ENCODE measurements at places on chromosomes 12 and 14. TPM values are rescaled to one million over a fixed set of nuclear protein-coding genes. Genes with fewer than 3 reads are reported as not detected.

CD69 gene
- not detected for total RNA-seq

KLRB1 gene
- not detected for total RNA-seq

RTL1 gene
- total RNA-seq, result 0.04 TPM

DNA sequence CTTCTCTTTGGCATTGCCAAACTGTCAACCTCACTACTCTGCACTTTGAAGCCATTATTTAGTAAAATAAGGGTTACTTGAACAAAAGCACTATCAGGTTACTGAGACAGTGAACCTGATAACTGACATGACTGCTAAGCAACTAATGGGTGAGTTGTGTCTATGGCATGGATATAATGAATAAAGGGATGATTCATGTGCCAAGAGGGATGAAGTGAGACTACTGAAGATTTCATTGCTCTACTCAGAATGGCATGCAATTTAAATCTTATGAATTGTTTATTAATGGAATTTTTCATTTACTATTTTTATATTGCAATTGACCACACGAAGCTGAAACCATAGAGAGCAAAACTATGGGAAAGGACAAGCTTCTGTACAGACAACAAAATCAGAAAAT, 74.4 kb downstream of the CEP128 start:
- H3K36me3 ChIP-seq, result no peaks in the 10 kb centered on the region
- no peak overlapping the region for H3K27ac ChIP-seq
- H3K27me3 ChIP-seq, result no peaks in the 10 kb centered on the region
- DNase-seq, result no peak

DNA sequence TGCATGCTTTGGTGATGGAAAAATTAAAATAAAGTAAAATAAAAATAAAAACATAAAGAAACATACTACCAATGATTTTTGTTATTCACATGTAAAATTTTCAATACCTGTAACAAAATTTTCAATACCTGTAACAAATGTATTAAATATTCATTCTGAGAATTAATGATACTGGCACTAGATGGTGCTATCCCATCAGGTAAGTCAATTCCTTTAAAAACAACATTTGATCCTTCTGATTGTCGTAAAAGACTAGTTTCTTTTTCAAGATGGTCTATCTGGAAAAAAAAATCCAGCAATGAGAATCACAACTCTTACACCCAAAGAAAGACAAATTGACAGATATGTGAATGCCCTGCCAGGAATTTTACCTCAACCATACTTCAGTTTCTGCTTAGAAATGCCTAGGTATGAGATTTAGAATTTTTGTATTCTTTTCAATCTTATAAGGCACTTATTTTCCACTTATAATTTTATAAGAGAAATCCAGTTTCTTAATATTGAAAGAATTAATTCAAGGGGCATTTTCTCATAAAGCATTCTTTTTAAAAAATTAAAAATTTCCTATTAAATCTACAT, 30.7 kb downstream of the CEP290 start:
- peaks cover 7% of the 10 kb centered on the region for H3K4me1 ChIP-seq
- no peak overlapping the region for H3K4me3 ChIP-seq
- peak; percentile 24 for DNase-seq

- no peaks in the 10 kb centered on the region for H3K4me1 ChIP-seq
- H3K4me3 ChIP-seq, result no peak overlapping the region
- no peak overlapping the region for H3K27ac ChIP-seq
- no peaks in the 10 kb centered on the region for H3K36me3 ChIP-seq
These were observed 19.6 kb downstream of the NOC4L start for GRCh38 chr12:132163911-132164288.

DNA sequence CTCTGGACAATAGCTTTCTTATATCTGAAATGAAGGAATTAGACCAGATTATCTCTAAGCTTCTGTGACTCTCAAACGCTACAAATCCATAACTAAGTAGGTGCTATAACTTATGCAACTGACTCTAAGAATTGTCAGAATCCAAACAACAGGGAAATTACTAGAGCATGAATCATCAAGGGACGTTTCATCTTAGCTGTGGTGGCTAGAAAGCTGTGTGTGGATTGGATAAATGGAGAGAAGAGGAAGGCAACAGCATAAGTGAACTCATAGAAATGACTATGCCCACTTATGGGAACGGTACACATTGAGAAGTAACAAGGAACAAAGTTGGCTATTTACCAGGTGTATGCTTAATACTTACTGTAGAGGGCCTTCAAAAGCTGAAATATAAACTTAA, 96.0 kb upstream of the NEDD1 start:
- H3K4me1 ChIP-seq, result no peaks in the 10 kb centered on the region
- peak; percentile 46 for DNase-seq
- no peak overlapping the region for H3K4me3 ChIP-seq
- H3K27me3 ChIP-seq, result no peaks in the 10 kb centered on the region

DNA sequence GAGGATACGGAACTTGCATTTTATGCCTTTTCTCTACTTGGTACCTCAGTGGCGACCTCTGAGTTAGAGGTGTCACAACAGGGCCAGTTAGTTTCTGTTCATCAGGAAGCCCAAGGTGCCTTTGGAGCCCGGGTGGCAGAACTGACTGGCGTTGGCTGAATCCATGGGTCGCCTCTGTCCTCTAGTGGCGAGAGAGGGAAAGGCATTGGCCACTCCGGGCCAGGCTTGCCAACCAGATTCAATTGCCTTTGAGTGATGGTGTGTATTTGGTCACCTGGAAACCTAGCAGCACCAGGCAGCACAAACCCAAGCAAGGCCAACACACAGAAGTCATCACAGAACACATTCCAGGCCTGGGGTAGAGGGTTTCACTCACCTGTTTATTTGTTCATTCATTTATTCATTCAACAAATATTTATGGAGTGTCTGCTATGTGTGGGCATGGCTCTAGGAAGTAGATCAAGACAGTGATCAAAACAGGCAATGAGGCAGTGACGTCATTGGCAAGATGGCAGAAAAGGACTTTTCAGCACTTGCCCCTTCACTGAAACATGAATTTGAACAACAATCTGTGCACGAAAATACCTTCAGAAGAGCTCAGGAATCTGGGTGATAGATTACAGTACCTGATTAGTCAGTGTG, 40.5 kb upstream of the KCNA5 start:
- no peak overlapping the region for H3K27ac ChIP-seq
- no peaks in the 10 kb centered on the region for H3K4me1 ChIP-seq
- H3K4me3 ChIP-seq, result no peak overlapping the region
- H3K36me3 ChIP-seq, result no peaks in the 10 kb centered on the region

- no peaks in the 10 kb centered on the region for H3K36me3 ChIP-seq
- H3K27ac ChIP-seq, result no peak overlapping the region
These were observed 139.0 kb downstream of the SYNE2 start for GRCh38 chr14:63991833-63992232.

All from HepG2 (cell line).